ENCODE measurements at places on chromosomes 5 and 9. TPM values are rescaled to one million over a fixed set of nuclear protein-coding genes. Genes with fewer than 3 reads are reported as not detected.

Gene IRX4
- not detected for total RNA-seq

Gene FAM221B
- total RNA-seq = not detected

DNA sequence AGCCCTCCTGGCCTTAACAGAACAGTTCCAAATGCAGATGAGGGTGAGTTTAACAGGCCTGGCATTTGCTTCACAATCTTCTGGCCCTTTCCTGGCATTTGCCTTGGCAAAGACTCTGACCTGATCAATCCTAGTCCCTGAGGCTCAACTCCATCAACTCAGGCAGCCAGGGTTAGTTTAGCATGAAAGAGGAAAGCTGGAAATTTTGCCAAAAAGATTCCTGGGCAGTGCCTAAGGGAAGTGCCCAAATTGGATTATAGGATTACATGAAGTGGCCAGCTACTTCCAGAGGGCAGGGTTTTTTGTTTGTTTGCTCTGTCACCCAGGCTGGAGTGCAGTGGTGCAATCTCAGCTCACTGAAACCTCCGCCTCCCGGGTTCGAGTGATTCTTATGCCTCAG lies 36.8 kb downstream of the PCDHAC2 start:
- DNase-seq = no peak

DNA sequence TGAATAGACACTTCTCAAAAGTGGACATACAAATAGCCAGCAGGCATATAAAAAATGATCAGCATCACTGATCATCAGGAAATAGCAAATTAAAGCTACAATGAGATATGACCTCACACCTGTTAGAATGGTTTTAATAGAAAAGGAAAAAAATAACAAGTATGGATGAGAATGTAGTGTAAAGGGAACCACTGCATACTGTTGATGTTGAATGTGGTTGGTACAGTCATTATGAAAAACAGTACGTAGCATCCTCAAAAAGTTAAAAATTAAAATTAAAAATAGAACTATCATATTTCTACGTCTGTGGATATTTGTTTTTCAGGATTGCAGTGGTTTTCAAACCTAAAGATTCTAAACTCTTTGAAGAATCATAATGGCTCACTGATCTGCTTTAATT lies 215.1 kb upstream of the NREP start:
- no peak for DNase-seq

Gene IFNE
- total RNA-seq = not detected

DNA sequence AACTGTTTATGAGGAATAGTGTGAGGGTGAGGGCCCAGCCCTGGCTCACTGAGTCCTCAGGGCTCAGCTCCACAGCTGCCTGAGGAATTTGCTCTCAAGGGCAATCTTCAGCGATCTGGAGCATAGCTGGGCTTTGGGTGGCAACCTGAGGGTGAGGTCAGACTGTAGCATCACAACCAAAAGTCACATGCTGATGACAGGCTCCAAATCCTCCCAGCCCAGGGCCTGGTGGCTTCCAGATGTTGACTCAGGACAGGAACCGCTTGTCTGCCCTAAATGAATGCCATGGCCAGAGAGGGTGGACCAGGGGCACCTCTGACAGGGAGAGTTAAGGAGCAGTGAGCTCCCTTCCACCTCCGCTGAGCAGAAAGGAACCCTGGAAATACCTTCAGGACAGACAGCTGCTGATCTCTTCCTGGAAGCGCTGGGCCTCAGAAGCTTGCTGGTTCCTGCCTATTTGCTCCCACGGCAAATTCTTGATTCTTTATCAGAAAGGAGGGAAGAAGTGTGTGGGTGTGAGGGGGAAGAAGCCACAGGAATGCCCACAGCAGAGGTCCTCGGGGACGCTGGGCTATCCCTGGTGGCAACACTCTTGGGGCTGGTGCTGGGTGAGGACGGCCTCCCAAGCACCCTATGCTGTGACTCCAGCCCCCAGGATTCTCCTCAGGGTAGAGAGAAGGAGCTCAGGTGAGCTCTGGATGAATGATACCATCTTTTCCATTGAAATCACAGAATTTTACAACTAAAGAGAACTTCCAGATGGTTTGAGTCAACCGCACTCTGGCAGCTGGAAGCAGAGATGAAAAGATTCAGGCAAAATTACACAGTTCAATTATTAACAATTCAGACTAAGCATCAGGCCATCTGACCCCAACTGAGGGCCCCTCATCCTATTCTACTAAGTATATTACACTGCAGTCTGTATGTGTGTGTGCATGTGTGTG lies 13.8 kb upstream of the CTSL start:
- peak; percentile 87 for DNase-seq

DNA sequence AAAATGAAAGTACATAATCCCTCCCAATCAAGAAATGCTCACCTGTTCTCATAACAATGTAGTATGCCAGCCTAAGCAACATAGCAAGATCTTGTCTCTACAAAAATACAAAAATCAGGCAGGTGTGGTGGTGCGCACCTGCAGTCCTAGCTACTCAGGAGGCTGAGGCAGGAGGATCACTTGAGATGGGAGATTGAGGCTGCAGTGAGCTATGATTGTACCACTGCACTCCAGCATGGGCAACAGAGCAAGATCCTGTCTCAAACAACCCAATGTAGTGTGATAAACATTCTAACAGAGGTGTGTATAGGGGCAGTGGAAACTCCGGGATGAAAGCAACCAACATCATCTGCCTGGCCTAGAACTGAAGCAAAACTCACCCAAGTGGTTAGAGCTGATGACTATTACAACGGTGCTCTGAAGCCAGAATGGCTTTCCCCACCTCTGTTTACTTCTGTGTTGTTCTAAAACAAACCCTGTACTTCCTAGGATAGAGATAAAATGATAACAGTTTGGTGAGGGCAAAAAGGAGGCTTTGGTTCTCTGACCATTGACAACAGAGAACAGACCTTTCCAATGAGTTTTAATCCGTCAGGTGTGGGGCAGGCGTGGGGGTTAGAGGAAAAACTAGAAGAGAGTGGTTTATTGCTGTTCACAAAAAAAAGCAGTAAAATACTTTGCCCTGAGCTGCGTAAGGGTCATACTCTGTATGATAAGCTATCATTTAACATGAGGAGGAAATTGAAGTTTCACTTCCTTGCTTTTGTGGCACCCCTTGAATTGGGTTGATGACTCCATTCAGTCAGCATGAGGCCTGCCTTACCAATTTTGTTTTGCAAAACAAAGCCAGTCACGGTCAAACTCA lies 18.9 kb downstream of the WNT8A start:
- DNase-seq = peak; percentile 16

DNA sequence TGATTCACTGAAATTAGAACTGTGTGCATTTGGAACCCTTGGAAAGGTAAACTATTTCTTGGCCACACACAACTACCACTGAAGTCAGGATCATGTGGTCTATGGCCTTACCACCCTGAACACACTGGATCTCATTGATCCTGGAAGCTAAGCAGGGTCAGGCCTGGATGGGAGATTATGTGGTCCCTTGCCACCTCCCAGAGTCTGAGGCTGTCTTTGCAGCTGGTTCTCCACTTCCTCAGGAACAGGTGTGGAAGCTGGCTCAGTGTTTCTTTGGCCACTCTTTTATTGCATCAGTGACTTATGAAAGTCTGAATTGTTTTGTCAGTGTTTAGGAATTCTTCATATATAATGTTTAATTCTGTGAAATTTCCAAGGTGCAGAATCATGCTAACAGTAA lies 89.2 kb downstream of the TEK start:
- DNase-seq = no peak

DNA sequence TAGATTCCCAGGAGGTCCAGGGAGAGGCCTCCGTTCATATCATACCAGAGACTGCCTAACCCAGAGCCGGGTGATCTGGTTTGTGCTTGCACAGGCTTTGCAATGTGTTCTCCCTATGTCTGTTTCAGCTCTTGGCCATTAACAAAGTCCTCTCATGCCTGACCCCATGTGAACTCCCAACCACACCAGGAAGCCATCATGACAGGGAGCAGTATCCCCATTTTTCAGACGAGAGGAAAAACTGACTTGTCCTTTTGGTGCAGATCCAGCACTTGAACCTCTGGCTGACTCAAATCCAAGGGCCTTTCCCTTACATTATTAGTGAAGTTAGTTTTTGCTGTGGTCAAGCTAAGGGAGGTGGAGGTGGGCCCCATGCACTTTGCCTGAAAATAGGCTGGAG lies 58.4 kb downstream of the TEX10 start:
- DNase-seq = no peak

Gene SLC34A1
- not detected for total RNA-seq

Gene N4BP3
- 2.4 TPM for total RNA-seq

Gene PHAX
- 32.5 TPM for total RNA-seq

DNA sequence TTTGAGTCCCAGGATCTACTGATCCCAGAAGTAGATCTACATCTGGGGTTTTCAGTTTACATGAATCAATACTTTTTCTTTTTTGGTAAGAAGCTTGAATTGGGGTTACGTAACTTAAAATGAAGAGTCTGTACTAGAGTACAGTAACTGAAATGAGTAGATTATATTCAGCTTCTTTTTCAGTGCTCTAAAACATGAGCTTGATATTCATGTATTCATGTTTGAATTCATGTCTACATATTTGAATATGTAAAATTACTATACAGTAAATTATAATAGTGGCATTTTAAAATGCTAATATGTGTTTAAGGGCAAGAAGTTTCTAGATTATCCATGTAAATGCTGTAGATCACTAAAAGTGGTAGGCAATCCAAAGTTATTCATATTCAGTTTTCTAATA lies 14.8 kb downstream of the POU5F2 start:
- no peak for DNase-seq

- no peak for DNase-seq
These were observed 14.4 kb downstream of the FREM1 start for GRCh38 chr9:14895806-14896205.

Gene HMCN2
- 3.1 TPM for total RNA-seq

Gene MAPK9
- 35.0 TPM for total RNA-seq

Gene IL33
- total RNA-seq = 40.1 TPM

GRCh38 chr5:118303296-118303695 lies 685.1 kb downstream of the DTWD2 start:
- no peak for DNase-seq

Gene PCDHGA7
- 1.9 TPM for total RNA-seq

Gene STK32A
- total RNA-seq = 0.51 TPM

DNA sequence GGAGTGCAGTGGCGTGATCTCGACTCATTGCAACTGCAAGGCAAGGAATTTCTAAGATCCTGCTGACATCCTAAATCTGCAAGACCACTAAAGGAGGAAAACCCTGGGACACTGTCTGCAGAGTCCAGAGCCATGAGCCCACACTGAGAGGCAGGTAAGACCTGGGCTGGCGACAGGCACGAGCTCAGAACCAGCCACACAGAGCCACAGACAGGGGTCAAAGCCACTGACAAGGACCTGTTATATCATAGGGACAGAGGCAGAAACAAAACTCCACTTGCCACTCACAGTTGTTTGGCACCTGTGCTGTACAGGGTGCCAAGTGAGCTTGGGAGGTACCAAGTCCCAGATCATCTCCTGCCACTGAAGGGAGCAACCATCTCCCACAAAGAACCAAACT lies 34.2 kb downstream of the IPPK start:
- peak; percentile 62 for DNase-seq

Gene CCDC192
- total RNA-seq = 0.51 TPM

DNA sequence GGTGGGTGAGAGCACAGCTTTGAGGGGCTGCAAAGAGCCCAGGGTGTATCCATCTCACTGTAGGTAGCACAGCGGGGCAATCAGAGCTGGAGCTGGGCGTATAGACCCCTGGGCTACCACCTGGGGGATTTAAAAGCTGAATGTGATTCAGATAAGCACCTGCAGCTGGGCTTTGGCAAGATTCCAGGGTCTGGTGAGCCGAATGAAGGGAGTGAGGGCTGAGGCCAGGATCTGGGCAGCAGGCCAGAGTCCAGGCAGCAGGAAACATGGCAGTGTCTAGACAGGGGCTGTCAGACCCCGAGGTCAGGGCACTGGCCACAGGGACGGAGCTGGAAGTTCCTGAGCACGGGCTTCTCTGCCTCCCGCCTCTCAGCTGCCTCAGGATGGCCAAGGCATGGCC lies 8.7 kb downstream of the ASS1 start:
- no peak for DNase-seq

DNA sequence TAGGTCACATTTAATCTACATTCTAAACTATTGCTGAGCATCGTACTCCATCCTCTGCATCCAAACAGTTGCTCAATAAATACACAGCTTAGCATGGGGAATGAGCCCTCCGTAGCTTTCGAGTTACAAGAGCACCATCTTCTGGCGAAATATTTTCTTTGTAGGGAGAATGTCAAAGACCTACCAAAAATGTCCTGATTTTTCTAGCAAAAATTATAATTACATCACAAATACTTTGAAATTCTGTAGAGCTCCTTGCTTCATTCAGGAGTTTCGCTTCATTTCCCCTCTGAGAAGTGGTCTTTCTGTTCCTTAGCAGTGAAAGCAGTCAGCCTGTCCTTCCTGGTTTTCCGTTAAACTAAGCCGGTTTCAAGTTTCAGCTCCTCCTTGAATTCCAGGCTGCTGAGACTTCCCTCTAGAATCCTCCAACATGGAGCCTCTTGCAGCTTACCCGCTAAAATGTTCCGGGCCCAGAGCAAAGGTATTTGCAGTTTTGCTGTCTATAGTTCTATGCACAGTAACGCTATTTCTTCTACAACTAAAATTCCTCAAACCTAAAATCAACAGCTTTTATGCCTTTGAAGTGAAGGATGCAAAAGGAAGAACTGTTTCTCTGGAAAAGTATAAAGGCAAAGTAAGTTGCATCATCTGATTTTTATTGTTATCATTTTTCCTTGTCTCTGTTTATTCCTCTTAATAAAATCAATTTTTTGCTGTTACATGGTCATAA lies at the start of gene GPX8:
Gene GPX8, plus strand, starts transcription at position 409 of the 730 bp plus-strand sequence. Its CDS starts 22 bp downstream, at position 431.
- no peak for DNase-seq

All from mesenteric fat pad (tissue), 1 donor.